ENCODE measurements at places on chromosomes 11 and 22.

DNA sequence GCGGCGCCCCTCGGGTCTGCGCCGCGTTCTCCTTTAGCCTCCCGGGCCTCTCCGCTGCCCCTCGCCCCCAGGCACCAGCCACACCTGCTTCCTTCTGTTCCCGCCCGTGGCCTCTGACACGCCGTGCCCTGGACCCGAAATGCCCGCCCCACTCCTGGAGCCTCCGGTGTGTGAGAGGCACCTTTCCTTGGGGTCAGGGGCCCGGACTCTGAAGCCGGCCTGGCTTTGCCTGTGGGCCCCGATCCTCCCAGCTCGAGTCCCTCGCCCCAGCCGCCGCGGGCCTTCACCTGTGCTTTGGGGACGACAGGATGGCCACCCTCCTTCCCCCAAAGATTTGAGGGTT is 661 bp upstream of the CDPF1 start:
- DNase-seq: no peak

DNA sequence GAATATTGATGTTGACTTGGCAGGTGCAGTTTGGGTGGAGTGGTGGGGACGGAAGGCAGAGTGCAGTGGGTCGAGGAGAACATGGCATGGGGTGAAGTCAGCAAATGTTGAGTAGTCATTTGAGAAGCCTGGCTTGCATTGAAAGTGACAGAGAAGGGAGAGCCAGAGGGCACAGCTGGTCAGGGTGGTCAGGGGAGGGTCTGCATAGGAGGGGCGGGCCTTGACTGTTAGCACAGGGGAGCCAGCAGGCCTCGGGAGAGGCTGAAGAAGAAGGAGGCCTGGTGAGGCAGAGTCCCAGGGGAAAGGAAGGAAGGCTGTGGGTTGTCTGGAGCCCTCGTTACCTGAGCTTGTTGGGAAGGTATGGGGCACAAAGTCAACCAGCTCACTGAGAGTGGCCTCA is 230.8 kb upstream of the TBCEL start:
- DNase-seq: no peak

DNA sequence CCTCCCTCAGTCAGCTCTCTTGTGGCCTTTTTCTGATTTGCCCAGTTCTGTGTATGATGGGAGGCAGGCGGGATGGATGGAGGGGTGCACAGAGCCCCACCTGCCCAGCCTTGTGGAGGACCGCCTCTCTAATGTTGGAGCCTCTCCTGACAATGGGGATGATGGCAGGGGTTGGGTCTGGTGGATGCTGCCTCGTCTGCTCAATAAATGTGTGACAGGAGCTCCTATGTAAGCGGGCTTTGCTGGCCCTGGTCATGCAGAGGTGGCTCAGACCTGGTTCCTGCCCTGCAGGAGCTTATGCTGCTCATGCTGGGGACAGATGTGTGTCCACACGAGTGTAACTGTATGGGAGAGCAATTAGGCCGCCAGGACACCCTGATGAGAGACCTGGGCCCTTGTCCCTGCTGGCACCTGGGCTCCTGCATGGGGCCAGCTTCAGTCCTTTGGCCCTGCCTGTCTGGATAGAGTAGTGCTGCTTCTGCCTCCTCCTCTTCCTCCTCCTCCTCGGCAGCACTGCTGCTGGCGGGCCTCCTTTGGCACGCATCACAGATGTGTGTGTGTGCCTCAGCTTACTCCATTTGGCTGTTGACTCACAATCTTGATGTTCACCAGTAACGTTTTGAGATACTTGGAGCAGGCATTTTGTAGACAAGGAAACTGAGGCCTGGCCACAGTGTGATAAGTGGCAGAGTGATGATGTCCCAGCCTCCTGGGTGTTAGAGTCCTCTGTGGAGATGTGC is 131.0 kb downstream of the TBC1D22A start:
- no peak for DNase-seq

- DNase-seq: no peak
Measured at GRCh38 chr11:107908211-107908610, 20.0 kb upstream of the RAB39A start.

DNA sequence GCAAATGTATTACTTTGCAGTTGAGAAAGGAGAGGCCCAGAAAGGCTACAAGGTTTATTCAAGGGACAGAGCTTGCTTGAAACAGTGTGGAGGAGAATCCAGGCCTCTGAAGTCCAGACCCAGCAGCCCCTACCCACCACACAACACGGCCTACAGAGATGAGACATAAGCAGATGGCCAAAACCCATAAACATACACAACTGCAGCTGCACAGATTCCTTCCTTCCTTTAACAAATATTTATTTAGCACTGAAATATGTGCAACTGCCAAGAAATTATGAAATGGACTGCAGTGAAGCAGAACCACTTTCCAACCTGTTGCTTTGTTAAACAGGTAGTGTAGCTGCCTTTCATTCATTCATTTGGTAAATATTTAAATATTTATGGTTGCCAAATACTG is 122.3 kb downstream of the SPATA19 start:
- no peak for DNase-seq

DNA sequence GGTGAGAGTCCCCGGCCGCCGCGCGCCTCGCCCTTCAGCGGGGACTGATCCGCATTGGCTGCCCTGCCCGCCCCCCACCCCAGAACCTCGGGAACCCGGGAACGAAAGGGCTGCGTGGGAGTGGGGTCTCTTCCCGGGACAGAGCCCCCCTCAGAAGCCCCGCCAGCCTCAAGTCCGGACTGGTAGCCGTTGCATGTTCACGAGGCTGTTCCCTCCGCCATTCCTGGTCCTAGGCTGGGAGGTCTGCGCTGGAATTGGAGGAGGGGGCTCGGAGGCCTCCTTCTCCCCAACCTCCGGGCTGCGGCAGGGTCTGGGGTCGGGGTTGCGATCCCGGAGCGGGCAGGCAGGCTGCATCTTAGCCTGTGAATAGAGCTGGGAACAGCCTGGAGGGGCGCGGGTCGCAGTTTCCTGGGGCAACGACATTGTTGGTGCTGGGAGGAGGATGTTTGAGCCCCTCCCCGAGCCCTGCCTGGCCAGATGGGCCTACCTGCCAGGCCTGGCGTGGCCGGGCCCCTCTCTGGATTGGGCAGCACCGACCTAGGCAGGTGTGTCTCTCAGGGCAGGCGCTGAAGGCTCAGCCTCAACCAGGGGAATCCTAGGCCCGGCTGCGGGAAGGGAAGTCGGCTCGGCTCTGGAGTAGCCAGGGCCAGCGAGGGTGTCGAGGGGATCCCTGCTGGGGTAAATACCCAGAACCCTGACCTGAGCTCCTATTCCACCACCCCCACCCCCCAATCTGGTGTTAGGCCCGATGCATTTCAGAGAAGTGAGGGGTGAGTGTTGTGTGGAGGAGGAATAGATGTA is 670 bp downstream of the MAPK8IP1 start:
- no peak for DNase-seq

DNA sequence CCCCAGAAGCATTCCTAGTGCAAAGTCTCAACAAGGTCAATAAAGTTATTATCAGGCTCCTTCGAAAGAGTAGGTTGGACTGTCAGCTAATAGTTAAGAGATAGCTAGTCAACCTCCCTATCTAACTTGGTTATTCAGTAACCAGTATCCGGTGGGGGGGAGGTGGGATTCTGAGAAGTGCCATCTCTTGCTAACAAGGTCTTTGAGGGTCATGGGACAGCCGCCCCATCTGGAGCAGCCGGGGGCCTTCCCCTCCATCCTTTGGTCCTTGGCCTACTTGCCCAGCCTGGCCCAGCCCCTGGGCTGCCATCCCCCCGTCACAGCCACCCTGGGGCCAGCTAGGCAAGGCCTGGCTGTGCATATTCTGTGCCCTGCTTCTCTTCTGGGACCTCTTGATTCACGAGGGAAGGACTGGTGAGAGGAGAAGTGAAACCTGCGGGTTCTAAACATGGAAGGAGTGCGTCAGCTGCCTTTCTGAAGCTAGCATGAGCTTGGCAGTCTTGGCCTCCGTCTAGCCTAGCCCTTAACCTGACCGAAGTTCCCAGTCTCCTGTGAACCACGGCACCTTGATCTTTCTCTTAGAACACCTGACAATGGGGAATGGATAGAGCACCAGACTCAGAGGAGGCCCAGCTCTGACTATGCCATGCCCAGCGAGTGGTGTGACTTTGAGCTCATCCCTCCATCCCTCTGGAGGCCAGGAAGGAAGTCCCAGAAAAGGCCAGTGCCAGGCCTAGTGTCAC is 9.3 kb downstream of the SLC37A2 start:
- no peak for DNase-seq

DNA sequence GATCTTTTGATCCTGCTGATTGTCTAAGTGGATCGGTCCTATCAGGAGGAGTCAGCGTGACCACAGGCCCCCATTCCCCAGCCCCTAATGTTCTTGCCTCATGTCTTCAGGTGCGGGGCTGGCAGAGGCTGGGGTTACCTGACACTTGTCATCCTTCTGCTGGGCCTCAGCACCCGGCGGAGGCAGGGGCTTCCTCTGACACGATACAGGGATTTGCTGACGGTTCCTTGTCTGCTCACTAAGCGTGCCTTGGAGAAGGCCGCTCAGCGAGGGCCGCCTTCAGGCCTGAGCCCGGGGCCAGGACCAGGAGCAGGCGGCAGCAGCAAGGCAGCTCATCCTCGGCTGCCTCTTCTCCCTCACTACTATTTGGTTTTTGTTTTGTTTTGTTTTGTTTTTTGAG is 45.7 kb upstream of the KCNQ1OT1 start:
- DNase-seq: no peak

DNA sequence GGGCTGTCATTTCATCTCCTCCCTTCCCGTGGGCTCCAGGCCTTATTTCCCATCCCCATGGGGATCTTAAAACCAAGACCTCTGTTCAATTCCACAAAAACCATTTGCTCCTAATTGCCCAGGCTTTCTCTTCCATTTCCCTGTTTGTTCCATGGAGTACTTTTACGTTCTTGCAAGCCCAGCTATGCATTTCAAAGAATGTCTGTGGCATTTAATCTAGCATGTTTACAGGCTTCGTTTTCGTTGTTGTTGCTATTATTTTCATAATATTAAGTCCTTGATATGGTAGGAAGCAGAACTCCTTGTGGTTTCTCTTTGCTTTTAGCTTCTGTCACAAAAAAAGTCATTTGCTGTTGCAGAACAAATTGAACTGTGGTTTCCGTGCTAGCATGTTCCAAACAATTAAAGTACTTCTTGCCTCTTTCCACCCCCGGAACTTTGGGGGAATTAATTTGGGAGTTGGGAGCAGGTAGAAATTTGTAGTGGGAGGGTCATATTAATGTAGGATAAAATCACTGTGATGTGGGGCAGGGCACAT is 68.1 kb upstream of the SLC22A12 start:
- no peak for DNase-seq

DNA sequence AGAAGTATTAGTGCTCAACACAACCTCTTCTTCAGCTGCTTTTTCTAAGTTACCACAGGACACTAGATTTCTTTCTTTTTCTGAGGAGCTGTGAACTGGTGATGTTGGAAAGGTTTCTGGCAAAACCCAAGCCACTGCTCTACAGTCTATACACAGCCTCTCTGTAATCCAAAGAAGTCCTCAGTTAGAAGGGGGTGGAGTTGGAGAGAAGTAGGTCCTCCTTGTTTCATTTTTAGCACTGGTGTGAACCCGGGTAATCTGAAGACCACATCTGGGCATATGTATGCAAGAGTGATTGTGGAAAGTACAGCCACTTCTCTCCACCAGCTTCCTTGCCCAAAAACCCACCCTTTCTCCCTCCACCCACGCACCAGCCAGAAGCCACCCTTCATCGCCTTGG is 1168.1 kb downstream of the LRRC4C start:
- DNase-seq: no peak

GRCh38 chr22:29128891-29129807 is 56.3 kb downstream of the KREMEN1 start:
- DNase-seq: no peak
